ENCODE measurements at places on chromosomes 7 and 10. TPM values are rescaled to one million over a fixed set of nuclear protein-coding genes. Genes with fewer than 3 reads are reported as not detected.

Gene AFAP1L2
- total RNA-seq = 1.1 TPM

Gene CTNNA3
- total RNA-seq = not detected

Gene FAM13C
- not detected for total RNA-seq

Gene CDK1
- total RNA-seq = 140 TPM

Gene STX1A
- total RNA-seq = 26.1 TPM

Gene NEUROG3
- not detected for total RNA-seq

Gene MACC1
- 199 TPM for total RNA-seq

Gene AKR1C4
- 0.40 TPM for total RNA-seq

Gene RASA4B
- 0.76 TPM for total RNA-seq

Gene NRG3
- 35.3 TPM for total RNA-seq

Gene PNLIPRP2
- not detected for total RNA-seq

Gene LHFPL3
- not detected for total RNA-seq

Gene FBXO24
- 0.29 TPM for total RNA-seq

Gene HOXA11
- 0.54 TPM for total RNA-seq

Gene ITPRID1
- 0.95 TPM for total RNA-seq

Gene AGR3
- total RNA-seq = 11.0 TPM

- peaks cover 19% of the 10 kb centered on the region for H3K36me3 ChIP-seq
- H3K4me3 ChIP-seq = no peak overlapping the region
- H3K4me1 ChIP-seq = peaks cover 44% of the 10 kb centered on the region
- H3K27me3 ChIP-seq = no peaks in the 10 kb centered on the region
- peak overlapping the region; percentile 80 for H3K27ac ChIP-seq
- DNase-seq = no peak
These were observed 82.3 kb upstream of the ADRB1 start for GRCh38 chr10:113961182-113962031.

- H3K36me3 ChIP-seq = peaks cover 20% of the 10 kb centered on the region
- DNase-seq = peak; percentile 46
- H3K4me3 ChIP-seq = peak overlapping the region; percentile 29
These were observed 133.3 kb upstream of the NAMPT start for GRCh38 chr7:106418094-106418493.

GRCh38 chr7:49714182-49714581 lies 59.3 kb upstream of the VWC2 start:
- no peak overlapping the region for H3K4me3 ChIP-seq
- no peaks in the 10 kb centered on the region for H3K4me1 ChIP-seq

DNA sequence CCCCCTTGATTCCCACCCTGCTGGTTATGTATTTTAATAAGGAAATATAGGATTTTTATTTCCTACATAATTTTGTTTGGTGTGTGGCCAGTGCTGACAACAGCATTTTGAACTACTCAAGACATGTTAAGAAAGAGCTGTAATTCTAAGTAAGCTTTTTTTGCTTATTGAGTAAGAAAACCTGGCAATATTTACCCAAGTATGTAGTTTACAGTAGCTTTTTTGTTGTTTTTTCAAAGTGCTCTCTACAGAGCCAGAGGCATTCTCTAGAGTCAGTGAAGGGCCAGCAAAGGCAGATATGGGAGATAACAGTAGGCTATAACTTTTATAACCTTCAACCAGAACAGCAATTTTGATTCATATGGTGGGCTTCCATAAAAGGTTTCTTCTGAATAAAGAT lies 63.2 kb upstream of the TMEM168 start:
- no peak overlapping the region for H3K4me3 ChIP-seq
- no peaks in the 10 kb centered on the region for H3K27me3 ChIP-seq
- no peak overlapping the region for H3K27ac ChIP-seq
- no peaks in the 10 kb centered on the region for H3K36me3 ChIP-seq

DNA sequence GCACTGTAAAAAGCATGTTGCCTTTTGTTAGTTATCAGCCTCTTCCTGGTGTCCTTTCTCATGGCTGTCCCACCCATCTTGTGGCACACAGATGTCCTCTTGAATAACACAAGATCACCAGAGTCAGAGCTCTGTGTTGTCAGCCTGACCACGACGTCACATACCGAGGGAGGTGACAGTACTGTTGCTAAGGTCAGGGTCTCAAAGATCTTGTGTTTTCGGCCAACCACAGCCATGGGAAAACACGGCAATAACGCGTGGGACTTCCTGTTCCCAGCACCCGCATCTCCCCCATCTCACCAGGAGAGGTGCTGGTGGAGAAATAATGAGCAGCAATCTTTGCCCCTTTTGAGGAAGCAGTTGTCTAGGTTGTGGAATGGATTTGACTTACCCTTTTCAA lies 40.4 kb downstream of the NPVF start:
- peaks cover 8% of the 10 kb centered on the region for H3K27me3 ChIP-seq
- no peaks in the 10 kb centered on the region for H3K4me1 ChIP-seq
- H3K36me3 ChIP-seq = no peaks in the 10 kb centered on the region
- no peak overlapping the region for H3K4me3 ChIP-seq
- H3K27ac ChIP-seq = no peak overlapping the region

- peak overlapping the region; percentile 76 for H3K4me3 ChIP-seq
- no peaks in the 10 kb centered on the region for H3K27me3 ChIP-seq
- peak overlapping the region; percentile 54 for H3K27ac ChIP-seq
- H3K4me1 ChIP-seq = peaks cover 26% of the 10 kb centered on the region
- H3K36me3 ChIP-seq = peaks cover 20% of the 10 kb centered on the region
- no peak for DNase-seq
These were observed 1.0 kb upstream of the ENO4 start for GRCh38 chr10:116848032-116848943.

GRCh38 chr7:155166108-155166507 lies 96.0 kb downstream of the HTR5A start:
- peaks cover 16% of the 10 kb centered on the region for H3K27me3 ChIP-seq
- no peak overlapping the region for H3K4me3 ChIP-seq
- DNase-seq = no peak
- no peaks in the 10 kb centered on the region for H3K36me3 ChIP-seq

DNA sequence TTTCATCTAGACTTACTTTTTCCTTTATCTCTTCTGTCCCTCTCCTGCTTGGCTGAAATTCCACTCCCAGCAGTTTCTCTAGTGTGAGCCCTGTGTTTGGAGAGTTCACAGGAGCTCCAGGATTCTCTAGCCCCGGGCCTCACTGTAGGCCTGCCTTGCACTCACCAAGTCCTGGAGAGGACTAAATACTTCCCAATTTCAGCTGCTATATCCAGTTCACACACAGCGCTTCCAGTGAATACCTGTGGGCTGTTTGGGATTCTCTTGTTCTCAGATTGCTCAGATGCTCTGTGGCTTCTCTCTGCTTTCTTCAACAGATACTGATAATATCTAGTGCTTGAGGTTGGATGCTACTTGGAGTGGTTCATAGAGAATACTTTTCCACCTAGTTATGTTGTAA lies 46.0 kb downstream of the MINPP1 start:
- no peak for DNase-seq
- no peaks in the 10 kb centered on the region for H3K27me3 ChIP-seq
- H3K27ac ChIP-seq = no peak overlapping the region
- H3K4me3 ChIP-seq = no peak overlapping the region

GRCh38 chr10:8504499-8504898 lies 450.0 kb downstream of the GATA3 start:
- peaks cover 10% of the 10 kb centered on the region for H3K4me1 ChIP-seq
- H3K4me3 ChIP-seq = no peak overlapping the region
- no peaks in the 10 kb centered on the region for H3K27me3 ChIP-seq
- no peak for DNase-seq

GRCh38 chr10:3067118-3067858 lies at the start of gene PFKP:
PFKP (plus strand) TSS chr10:3067548; CDS start chr10:3067596, 48 bp downstream.
- peaks cover 29% of the 10 kb centered on the region for H3K4me1 ChIP-seq
- peak within 1 kb of the TSS; percentile 99 for H3K4me3 ChIP-seq
- no peaks in the 10 kb centered on the region for H3K27me3 ChIP-seq
- H3K36me3 ChIP-seq = peaks cover 51% of the 10 kb centered on the region
- peak; percentile 70 for DNase-seq
- peak within 1 kb of the TSS; percentile 85 for H3K27ac ChIP-seq

GRCh38 chr7:152050547-152050971 lies 25.1 kb downstream of the GALNT11 start:
- H3K4me3 ChIP-seq = no peak overlapping the region
- no peaks in the 10 kb centered on the region for H3K36me3 ChIP-seq
- DNase-seq = no peak
- H3K27ac ChIP-seq = no peak overlapping the region

DNA sequence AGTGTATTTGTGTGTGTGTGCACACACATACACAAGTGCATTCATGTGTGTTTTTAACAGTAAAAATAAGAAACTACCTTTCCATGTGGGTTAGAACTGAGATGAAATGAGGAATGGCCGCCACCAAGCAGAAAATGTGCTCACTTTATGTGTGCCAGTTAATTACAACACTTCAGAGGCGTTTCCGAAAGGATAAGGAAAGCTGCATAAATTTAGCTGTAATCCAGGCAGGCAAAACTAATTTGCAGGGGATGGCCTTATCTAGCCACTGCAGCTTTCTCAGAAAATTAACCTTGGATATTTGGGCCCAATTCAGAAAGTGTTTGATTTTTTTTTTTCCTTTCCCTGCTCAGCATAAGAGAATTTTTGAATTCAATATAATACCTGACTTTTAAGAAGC lies 328.8 kb upstream of the PHF14 start:
- no peaks in the 10 kb centered on the region for H3K27me3 ChIP-seq
- DNase-seq = no peak
- H3K4me3 ChIP-seq = no peak overlapping the region
- H3K4me1 ChIP-seq = no peaks in the 10 kb centered on the region
- H3K27ac ChIP-seq = no peak overlapping the region

DNA sequence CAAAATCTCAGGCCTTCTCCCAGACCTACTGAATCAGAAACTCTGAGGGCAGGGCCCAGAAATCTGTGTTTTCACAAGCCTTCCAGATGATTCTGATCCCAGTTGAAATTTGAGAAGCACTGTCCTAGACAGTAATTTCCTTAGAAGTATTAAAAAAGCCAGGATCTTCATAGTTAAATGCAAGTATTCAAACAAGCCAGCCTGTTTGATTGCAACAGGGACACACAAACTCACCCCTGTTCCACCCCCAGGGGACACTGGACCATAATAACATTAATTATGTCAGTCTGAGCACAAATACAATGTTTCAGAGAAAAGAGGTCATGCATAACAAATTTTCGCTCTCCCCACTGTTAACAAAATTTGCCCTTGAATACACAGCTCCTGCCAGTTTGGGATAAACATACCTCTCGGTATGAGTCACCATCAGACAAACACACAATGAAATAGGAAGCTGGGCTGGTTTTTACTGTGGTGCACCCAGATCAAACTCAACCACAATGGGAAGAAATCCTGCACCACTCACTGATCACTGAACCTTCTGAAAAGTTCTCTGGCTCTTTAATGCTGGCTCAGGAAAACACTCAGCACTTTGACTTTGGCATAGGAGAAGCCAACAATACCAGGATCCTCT lies 34.3 kb downstream of the ABLIM1 start:
- peaks cover 5% of the 10 kb centered on the region for H3K36me3 ChIP-seq
- H3K4me1 ChIP-seq = peaks cover 59% of the 10 kb centered on the region
- no peak overlapping the region for H3K27ac ChIP-seq

DNA sequence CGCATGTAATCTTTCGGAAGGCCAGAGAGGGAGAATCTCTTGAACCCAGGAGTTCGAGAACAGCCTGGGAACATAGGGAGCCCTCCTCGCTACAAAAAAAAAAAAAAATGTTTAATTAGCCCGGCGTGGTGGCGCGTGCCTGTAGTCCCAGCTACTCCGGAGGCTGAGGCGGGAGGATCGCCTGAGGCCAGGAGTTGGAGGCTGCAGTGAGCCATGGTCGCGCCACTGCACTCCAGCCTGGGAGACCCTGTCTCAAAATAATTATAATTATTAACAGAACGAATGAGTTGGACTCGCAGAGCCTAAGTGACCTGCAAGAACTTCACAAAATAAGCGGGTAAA lies 794 bp downstream of the PCGF6 start:
- peaks cover 16% of the 10 kb centered on the region for H3K36me3 ChIP-seq
- DNase-seq = no peak
- peak overlapping the region; percentile 90 for H3K4me3 ChIP-seq

GRCh38 chr10:96133135-96133534 lies 3.0 kb downstream of the ZNF518A start:
- H3K27ac ChIP-seq = no peak overlapping the region
- H3K4me3 ChIP-seq = no peak overlapping the region
- DNase-seq = no peak
- H3K27me3 ChIP-seq = no peaks in the 10 kb centered on the region

- H3K4me1 ChIP-seq = no peaks in the 10 kb centered on the region
- DNase-seq = no peak
- H3K36me3 ChIP-seq = no peaks in the 10 kb centered on the region
- no peaks in the 10 kb centered on the region for H3K27me3 ChIP-seq
- no peak overlapping the region for H3K4me3 ChIP-seq
- H3K27ac ChIP-seq = no peak overlapping the region
These were observed 32.4 kb upstream of the ZNF273 start for GRCh38 chr7:64870656-64871055.

GRCh38 chr10:132713421-132714095 lies 72.4 kb downstream of the NKX6-2 start:
- no peak overlapping the region for H3K4me3 ChIP-seq
- no peak for DNase-seq
- H3K27ac ChIP-seq = no peak overlapping the region
- no peaks in the 10 kb centered on the region for H3K27me3 ChIP-seq
- no peaks in the 10 kb centered on the region for H3K4me1 ChIP-seq

DNA sequence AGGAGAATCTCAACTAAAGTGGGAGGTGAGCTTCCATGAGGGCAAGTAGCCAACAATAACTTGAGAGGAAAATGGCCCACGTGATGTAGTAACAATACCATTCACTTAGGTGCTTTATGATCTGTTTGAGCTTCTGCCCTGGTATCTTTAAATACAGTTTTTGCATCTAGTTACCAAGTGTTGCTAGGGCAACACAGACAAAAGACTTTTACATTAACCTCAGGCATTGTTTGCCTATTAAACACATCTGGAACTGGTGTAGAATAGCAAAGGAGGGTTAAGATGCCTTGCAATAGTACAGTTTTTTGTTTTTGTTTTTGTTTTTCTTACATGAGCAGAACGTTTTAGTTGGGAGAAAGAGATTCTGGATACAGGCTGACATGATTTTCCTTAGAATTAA lies 97.7 kb upstream of the MTPN start:
- H3K27me3 ChIP-seq = no peaks in the 10 kb centered on the region
- no peak for DNase-seq
- H3K4me3 ChIP-seq = no peak overlapping the region
- H3K36me3 ChIP-seq = no peaks in the 10 kb centered on the region
